SHP77 (cell line): ENCODE measurements at places on chromosomes 3 and 15.
A peak's percentile ranks its signal among the peaks of the same experiment; 100 is the strongest.

DNA sequence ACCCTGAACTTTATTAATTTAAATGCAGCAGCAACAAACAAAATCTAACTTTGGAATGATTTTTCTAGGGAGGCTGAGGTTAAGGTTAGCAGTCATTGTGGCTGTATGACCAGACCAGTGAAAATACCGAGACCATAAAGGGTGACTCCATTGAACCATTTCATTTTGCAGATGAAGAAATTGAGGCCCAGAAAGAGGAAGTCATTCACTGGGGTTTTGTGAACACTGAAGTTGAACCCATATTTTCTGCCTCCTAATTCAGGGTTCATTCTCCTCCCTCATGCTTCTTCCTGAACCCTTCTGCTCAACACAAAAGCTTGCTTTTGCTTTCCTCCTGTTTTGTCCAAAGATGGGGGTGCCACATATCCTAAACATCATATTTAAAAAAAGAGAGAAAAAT lies 65.8 kb upstream of the PLCL2 start:
- no peak for DNase-seq

GRCh38 chr3:8529181-8529637 lies 27.6 kb downstream of the LMCD1 start:
- no peak for DNase-seq

DNA sequence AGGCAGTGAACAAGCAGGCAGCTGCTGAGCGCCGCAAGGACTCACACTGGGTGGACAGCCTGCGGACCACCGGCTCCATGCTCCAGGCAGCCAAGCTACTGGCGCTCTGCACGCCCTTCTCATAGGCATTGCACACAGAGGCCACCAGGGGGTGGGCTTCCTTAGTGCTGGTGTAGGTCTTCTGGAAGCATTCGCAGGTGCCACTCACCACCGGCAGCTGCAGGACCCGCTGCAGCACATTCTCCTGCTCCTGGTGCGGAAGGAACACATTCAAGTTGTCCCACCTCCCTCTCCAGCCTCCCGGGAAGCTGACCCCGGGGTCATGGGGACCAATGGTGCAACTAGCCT lies 6.0 kb downstream of the PLIN1 start:
- peak; percentile 78 for DNase-seq

- no peak for DNase-seq
Observed at GRCh38 chr3:11195721-11196332, 41.5 kb downstream of the HRH1 start.

DNA sequence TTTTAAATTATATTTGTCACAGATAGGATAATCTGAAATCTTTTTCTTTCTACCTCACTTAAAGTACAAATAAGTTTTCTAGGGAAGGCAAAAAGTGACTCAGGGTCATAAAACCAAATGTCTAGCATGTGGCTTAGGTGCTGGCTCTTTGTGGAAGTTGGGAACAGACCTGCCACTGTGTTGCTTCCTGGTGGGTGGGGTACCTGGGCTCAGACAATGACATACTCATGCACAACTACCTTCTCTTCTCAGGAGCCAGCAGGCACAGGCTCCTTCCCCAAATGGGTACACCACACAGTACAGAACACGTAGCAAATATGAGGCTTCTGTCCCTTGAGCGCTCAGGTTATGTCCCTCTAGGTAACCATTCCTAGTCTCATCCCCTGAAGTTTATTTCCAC lies 40.1 kb upstream of the MUC13 start:
- DNase-seq = no peak

DNA sequence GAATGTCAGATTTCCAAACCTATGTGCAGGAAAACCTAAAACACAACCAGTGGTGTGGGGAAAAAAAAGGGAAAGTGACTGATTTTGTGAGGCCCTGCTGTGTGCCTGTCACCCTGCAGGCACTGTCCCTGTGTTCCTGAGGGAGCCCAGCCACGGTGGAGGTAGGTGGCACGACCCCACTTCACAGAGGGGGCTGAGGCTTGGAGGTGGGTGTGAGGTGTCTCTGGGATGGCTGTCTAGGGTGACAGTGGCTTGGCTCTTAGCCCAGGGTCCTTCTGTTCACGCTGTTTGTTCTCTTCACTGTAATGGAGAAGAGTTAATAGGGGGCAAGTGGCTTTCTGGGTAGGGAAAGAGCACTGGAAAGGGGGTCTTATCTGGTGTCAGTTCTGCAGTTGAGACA lies 22.6 kb downstream of the RASGRF1 start:
- DNase-seq = no peak

DNA sequence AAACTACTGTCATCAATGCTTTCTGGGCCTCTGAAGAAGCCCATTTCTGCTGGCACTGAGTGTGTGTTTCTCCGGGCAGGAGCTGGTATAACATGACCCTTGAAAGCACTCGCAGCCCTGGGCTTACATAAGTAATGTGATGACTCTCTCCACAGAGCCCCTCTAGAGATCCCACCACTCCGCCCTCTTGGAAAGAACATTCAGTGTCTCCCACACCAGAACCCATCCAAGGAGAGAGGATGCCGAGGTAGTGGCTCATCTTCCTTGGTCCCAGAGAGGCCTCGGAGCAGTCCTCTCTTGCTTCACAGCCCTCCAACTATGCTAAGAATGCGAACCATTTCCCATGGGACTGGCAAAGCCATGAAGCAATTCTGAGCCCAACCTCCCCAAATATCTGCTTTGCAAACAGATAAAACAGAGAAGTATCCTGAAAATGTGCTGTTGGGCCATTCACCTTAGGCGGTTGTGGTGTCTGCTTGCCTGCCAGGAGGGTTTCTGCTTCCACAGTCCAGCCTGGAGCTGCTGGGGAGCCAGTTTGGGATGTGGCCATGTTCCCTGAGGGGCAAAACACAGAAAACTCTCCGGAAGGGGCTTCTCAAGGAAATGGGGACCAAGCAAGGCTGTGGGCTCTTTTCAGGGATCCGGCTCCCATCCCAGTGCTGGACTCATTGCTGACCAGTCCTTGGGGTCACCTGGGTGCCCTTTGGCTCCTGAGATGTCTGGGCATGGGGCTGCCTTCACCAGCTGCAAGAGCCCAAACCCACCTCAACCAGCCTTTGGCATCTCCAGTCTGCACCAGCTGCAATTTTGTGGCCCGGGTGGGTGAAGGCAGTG lies 47.3 kb downstream of the AMOTL2 start:
- no peak for DNase-seq

GRCh38 chr3:160210799-160211221 lies 14.4 kb upstream of the C3orf80 start:
- peak; percentile 8 for DNase-seq

GRCh38 chr3:124928333-124929202 lies 6.0 kb downstream of the MUC13 start:
- DNase-seq = peak; percentile 63

GRCh38 chr3:60216462-60217075 lies 1034.7 kb downstream of the FHIT start:
- DNase-seq = no peak

DNA sequence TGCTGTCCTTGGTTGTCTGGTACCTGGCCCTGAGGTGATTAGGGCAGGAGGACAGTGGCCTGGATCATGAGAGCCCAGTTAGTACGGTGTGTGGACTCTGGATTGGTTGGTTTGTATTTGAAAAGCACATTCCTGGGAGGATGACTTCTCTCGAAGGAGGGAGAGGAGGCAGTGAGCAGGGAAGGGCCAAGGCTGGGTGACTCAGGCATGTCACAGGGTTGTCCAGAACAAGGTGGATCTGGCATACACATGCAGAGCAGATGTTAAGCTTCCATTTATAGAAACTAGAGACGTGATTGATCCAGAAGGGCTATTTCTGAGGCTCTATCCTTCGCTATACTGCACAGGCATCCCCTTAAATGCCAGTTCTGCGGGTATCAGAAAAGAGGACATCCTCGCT lies 34.4 kb downstream of the FAM240A start:
- no peak for DNase-seq

GRCh38 chr15:88719654-88720053 lies 80.8 kb downstream of the ISG20 start:
- DNase-seq = no peak

- DNase-seq = no peak
Observed at GRCh38 chr3:71510510-71510909, 73.0 kb downstream of the FOXP1 start.

- DNase-seq = no peak
Observed at GRCh38 chr15:93179700-93180102, 90.7 kb upstream of the RGMA start.

- DNase-seq = no peak
Observed at GRCh38 chr3:43180694-43181093, 74.8 kb upstream of the POMGNT2 start.

DNA sequence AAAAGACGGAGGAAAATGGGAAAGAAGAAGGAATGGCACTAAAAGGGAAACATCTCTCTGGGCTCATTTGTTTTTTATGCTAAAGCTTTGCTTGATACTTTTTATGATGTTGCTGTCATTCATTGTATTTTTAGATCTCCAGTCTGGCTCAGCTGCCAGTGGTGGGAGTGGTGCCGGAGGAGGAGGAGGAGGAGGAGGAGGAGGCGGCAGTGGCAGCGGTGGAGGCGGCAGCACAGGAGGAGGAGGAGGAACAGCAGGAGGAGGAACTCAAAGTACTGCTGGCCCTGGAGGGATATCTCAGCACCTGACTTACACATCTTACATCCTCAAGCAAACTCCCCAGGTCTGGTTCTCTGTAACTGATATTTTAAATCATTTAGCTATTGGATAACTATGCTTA lies 49.6 kb downstream of the MAP6D1 start:
- DNase-seq = no peak

DNA sequence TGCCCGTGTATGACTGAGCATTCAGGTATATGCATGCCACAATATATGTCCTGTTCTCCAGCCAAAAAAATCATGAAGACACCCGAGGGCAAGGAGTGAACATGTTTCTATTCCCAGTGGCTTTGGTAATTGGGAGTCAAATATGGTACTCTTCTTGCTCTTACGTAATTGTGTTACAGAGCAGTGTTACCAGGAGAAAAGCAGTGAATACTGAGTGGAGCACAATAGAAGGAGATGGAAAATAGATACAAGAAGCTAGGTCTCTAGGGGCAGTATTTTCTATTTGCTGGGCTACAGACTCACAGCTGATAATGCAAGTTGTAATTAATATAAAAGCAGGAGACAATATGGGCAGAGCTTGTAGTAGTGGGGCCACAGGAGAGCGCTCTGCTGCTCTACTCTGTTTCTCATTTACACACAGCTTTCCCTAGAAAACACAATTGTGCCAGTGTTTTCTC lies 13.2 kb downstream of the MEIS2 start:
- no peak for DNase-seq

DNA sequence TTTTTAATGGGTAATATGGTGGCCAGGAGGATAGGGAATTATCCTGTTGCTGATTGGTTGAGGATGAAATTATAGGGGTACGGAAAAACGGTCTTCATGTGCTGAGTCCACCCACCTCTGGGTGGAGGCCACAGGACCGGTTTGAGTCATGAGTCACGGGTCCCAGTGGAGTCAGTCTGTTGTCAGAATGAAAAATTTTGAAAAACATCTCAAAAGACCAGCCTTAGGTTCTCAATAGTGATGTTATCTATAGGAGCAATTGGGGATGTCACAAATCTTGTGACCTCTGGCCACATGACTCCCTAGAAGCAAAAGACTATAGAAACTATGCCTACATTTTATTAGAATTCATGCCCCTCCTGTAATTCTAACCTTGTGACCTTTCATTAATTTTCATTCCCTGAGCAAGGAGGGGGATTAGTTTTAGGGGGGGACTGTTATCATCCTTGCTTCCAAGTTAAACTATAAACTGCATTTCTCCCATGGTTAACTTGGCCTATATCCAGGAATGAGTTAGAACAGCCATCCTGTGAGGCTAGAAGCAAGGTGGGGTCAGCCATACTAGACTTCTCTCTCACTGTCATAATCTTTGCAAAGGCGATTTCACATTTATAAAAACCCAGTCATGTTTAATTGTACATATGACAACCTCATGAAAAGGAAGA lies 101.2 kb downstream of the TCF12 start:
- DNase-seq = no peak

DNA sequence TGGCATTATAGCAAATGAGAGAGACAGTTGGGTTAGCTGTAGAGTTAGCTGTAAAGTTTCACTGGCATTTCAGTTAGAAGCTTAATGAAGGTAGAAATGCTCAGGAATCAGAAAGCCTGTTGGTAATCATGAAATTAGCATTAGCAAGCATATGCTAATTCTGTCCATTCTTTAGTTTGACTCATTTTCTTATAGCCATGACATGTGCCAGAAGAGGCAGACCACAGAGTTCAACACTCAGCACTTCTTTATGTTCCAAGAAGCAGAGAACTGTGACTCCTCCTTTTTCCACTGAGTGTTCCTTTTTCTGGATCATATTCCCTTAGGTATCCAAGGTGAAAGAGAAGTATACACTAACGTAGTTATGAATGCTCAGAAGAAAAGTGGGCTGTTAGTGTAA lies 276.2 kb upstream of the SGO1 start:
- no peak for DNase-seq

GRCh38 chr3:185511711-185512110 lies 12.9 kb upstream of the TMEM41A start:
- no peak for DNase-seq

- no peak for DNase-seq
Observed at GRCh38 chr3:175338775-175339535, 479.8 kb downstream of the NAALADL2 start.

GRCh38 chr3:112966633-112967032 lies 8.3 kb downstream of the CD200R1 start:
- no peak for DNase-seq

DNA sequence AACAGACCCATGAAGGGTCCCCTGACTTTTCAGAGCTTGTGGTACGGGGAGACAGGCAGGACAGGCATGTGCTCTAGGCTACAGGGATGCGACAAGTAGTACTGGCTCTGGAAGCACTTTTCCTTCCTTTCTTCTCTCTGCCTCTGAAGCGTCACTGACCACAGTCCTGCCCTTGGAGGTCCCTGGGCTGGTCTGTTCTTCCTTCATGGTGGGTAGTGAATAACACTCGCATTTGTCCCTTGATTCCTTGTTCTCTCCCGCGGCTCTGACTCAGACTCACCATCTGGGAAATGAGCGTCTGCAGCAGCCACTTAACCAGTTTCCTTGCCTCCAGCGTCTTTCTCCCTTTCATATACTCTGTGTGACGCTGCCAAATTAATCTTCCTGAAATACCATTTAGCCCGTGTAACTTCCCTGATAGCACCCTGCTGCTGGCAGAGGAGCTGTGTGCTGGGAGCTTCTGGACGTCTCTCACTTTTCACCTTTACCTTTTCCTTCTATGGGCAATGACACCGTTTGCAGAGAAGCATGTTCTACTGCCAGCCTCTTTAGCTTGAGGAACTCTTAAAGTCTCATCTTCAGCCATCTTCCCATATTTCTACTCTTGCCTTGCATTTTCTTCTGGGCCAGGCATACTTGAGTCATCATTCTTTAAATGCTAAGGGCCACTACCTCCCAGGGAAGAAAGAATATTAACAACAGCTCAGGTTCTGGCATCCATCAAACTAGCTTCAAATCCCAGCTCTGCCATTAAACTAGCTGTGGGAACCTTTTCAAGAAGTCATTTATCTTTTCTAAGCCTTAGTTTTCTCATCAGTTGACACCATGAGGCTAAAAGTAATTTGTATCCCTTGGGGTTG lies 33.6 kb downstream of the TMEM45A start:
- DNase-seq = no peak
